Hair follicle dermal papilla cell (primary cell): ENCODE measurements at places on chromosomes 7 and 10. TPM values are rescaled to one million over a fixed set of nuclear protein-coding genes. Genes with fewer than 3 reads are reported as not detected.

Gene ACTR3C
- 0.65 TPM in 1 of 2 replicates, not detected in the other for total RNA-seq

Gene SUN3
- not detected in 2 replicates for total RNA-seq

Gene OR13A1
- total RNA-seq, result not detected in 2 replicates

Gene GPR85
- total RNA-seq, result 2.4 and 2.8 TPM in 2 replicates

Gene LMOD2
- total RNA-seq, result not detected in 2 replicates

Gene SEMA4G
- total RNA-seq, result 0.85 and 1.8 TPM in 2 replicates

Gene ZNF680
- total RNA-seq, result 6.2 and 8.8 TPM in 2 replicates
